GM04504 (cell line): ENCODE measurements at places on chromosomes 13 and 19.

- DNase-seq, result no peak
Observed at GRCh38 chr19:48510421-48511268, 990 bp downstream of the LMTK3 start.

DNA sequence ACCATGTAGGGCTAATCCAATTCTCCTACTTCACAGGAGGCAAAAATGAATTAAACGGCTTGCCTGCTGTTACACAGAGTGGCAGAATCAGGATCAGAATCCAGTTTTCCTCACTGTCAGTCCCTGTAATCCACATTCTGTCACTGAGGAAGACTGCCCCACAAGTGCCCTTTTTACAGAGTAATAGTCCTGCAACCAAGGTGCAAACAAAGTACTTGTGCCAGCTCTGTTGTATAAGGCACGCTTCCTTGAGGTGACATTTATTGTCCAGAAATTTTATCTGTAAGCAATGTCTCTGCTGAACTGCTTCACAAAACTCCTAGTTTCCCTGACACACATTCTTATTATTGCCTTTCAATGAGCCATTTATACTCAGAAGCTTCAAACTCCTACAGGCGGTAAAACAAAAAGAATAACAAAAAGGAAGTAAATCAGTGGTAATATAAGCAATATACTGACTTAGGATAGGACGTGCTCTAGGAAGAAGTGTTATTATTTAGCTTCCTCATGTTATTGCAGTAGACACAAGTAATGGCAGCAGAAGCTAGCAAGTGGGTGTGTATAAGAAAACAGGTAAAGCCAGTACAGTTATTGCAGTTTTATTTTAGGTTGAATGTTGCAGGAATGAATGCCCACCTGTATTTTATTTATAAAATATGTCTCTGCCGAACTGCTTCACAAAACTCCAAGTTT is 28.8 kb downstream of the SPRY2 start:
- DNase-seq, result no peak

DNA sequence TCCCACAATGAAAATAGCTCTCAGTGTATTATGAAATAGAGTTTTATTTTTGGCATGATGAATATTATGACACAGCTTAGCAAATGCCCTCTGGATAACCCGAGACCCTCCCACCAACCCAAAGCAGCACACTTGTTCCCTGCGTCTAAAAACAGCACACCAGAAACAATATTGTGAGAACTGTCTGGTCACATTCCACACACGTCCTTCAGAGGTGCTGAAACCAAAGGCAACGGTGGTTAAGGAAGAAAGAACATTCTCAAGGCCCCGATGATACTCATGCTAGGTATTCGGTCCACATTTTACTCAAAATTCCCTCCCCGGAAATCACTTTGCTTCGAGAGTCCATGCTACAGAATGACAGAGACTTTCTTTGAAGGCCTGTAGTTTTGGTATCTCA is 156.7 kb downstream of the SLC7A1 start:
- DNase-seq, result no peak

- no peak for DNase-seq
Observed at GRCh38 chr13:73040484-73040883, 18.3 kb upstream of the KLF5 start.

GRCh38 chr19:5243878-5244277 is 96.7 kb downstream of the PTPRS start:
- DNase-seq, result no peak

- no peak for DNase-seq
Observed at GRCh38 chr13:104086759-104087158, 1020.5 kb upstream of the SLC10A2 start.

DNA sequence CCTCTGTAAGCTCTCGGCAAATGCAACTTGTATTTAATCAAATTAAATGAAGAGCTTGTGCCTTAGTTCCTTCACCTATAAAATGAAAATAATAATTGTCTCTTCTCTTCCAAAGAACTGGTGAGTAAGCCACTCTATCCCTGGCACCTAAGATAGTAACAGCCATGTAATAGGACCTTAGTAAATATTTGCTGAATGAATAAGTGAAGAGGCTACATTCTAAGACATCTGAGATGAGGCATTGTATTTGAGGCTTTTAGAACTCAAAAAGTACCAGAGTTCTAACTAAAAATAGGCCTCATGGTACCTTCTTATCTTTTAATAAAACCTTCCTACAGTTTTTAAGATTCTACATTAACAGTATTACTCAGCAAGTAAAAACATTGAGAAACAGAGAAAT is 17.3 kb upstream of the DCLK1 start:
- no peak for DNase-seq

- DNase-seq, result no peak
Observed at GRCh38 chr19:3618144-3618810, 8.3 kb downstream of the CACTIN start.

DNA sequence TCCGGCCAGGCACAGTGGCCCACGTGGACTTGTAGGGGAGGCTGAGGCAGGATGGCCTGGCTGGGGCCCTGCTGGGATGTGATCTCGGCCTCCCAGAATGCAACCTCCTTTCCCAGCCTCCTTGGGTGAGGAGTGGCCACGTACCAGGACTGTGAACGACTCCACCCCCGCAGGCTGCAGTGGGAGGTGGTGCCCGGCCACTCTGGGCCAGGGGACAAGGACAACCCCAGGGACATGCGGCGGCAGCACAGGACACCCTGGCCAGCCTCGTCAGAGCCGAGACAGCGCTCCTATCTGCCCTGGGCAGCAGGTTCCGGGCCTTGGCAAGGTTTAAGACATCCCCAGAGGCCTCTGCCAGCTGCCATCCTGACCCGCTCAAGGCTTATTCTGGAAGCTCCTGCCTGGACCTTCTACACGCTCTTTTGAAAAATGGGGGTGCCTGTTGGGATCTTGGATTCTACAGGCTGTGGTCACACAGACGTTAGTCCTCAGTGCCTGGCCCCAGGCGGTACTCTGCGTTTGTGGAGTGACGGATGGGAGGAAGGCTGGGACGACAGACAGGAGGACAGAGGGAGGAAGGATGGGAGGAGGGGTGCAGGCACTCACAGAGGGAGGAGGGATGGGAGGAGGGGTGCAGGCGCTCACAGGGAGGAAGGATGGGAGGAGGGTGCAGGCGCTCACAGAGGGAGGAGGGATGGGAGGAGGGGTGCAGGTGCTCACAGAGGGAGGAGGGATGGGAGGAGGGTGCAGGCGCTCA is 19.9 kb upstream of the CACTIN start:
- DNase-seq, result no peak

DNA sequence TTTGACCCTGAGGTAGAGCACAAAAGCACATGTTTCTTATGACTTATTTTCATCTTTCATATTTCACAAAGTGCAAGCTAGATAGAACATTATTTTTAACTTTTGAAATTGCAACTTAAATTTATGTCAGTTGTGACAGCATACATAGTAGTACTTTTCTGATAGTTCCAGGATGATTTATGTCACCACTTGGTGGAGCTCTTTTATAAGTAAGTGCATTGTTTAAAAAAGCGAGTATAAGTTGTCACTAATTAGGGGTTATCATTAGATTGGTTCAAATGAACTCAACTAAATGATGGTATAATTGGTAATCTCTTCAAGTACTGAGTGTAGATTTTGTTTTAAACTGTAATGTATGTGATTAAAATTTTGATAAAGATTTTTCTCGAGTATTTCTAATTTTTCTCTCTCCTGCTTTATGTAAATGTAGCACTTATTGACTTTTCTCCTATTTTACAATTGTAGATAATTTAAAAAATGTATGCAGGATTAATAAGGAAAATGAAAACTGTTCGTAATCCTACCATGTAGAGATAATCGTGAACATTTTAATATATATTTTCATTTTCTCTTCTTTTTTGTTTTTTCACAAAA is 31.1 kb downstream of the RB1 start:
- DNase-seq, result no peak

GRCh38 chr19:32874605-32875004 is 5.0 kb upstream of the SLC7A9 start:
- DNase-seq, result no peak

- no peak for DNase-seq
Observed at GRCh38 chr13:67259208-67259607, 29.1 kb upstream of the PCDH9 start.

DNA sequence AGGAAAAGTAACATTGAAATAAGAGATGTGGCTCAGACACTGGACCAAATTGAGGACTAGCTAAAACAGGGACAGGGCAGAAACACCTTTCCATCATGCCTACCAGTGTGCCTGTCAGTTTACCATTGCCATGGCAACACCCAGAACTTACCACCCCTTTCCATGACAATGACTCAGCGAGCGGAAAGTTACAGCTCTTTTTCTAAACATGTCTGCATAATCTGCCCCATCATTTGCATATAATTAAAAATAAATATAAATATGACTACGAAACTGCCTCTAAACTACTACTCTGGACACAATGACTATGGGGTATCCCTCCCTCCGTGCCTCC is 96.0 kb downstream of the UBL3 start:
- DNase-seq, result no peak

GRCh38 chr19:31284621-31285020 is 64.6 kb downstream of the TSHZ3 start:
- no peak for DNase-seq

DNA sequence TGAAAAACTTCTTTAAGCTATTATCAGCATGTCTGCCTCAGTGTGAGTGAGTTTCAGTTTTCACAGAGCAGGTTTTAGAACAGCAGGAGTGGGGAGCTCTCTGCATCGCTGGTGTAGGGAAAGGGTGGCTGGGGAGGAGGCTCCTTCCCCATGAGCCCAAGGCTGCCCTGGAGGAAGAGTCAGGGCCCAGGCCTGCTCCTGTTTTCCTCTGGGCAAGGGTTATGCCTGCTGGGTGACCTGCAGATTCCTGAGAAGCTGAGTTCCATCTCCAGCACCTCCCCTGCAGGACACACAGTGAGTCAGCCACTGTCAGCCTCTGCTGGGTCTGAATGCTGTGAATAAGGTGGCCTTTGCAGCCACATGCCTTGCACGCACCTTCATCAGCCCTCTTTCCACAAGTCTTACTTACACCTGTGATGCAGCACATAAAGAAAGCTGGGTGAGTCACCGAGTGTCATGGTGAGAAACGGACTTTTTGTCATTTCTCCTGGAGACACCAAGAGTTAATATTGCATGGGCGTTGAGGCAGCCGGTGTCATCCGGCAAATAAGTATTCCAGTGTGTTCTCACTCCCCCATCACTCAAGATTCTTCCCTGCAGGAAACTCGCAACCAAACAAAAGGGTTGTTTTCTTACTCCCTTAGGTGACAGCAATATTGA is 186.4 kb upstream of the KL start:
- DNase-seq, result no peak

DNA sequence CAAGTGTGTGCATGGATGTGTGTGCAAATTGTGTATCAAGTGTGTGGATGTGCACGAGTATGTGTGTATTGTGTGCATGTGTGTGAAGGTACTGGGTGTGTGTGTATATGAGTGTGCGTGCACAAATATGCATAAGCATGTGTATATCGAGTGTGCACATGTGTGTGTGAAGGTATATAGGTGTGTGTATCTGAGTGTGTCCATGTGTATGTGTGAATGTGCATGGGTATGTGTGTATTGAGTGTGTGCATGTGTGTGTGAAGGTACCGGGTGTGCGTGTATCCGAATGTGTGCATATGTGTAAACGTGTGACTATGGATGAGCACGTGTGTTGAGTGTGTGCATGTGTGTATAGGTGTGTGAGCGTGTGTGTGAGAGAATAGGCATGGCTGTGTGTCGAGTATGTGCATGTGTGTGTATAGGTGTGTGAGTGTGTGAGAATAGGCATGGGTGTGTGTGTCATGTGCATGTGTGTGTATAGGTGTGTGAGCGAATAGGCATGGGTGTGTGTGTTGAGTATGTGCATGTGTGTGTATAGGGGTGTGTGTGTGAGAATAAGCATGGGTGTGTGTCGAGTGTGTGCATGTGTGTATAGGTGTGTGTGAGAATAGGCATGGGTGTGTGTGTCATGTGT is 12.8 kb downstream of the EVI5L start:
- DNase-seq, result no peak

DNA sequence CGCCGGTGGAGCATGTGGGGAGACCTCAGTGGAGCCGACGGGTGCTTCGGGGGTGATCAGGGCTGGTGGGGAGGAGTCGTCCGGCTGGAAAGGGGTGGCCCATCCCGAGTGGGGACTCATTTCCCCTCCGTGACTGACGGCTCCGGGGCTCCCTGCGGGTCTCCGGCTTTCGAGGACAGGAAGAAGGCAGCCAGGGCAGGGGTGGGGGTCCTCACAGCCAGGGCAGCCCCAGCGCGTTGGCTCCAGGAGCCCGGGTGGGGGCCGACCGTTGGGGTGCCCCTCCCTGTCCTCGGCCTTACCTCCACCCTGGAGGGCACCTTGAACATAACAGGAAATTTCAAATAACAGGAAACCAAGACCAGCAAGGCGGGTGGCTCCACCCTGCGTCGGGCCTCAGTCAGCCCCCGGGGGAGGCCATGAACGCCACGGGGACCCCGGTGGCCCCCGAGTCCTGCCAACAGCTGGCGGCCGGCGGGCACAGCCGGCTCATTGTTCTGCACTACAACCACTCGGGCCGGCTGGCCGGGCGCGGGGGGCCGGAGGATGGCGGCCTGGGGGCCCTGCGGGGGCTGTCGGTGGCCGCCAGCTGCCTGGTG is at the start of gene S1PR4:
TSS of gene S1PR4 (plus strand) at position 393 of the 596 bp plus-strand sequence. CDS start at position 417, 24 bp downstream.
- DNase-seq, result no peak
